ENCODE measurements at places on chromosomes 7 and 10.

DNA sequence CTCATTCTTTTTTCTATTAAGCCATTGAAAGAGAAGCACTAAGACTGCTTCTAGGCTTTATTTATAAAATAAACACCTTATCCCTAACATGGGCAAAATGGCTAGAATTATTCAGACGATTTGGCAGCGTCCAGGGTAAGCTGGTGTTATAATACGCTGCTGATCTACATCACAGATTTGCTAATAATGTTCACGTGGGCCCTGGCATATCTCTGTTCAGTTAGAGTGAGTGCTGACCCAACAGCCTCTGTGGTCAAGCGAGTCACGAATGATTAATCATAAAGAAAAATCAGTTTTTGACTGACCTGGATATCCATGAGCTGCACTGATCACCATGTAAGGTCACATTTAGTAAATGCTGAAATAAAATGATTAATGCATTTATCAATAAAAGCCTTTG, 28.4 kb upstream of the CBLL1 start:
- no peak for DNase-seq

GRCh38 chr7:150358433-150358832, 10.2 kb upstream of the REPIN1 start:
- DNase-seq = no peak

DNA sequence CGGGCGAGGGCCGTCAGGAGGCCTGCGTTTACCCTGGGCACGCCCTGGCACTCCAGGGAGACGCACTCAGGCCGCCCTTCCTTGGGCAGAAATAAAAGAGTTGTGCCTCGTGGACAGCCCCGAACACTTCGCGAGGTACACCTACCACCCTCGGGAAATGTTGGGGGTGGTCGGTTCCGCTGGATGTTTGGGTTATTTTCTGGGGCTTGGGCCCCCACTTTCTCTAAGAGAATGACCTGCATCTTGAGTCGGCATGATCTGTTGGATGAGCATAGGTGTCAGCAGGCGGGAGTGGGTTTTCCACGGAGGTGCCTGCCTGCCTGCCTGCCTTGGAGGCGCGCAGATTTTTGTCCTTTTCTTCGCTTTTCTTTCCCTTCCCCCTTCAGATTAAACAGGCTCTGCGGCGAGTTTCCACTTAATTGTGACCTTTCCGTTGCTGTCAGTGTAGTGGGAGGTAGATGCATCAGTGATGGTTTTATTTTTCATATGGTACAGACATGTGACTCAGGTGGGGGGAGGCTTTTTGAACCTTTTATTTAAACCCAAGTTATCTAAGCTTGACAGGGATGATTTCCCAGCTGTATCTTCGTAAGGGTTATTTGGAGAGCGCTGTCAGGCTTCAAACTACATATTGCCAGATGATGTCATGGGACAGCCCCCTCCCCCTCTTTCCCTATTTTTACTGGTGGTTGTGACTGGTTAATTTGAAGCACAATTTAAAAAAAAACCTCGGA, 661 bp downstream of the HECTD2 start:
- DNase-seq = no peak

- DNase-seq = no peak
Observed at GRCh38 chr10:100508266-100508665, 11.4 kb downstream of the SEC31B start.

DNA sequence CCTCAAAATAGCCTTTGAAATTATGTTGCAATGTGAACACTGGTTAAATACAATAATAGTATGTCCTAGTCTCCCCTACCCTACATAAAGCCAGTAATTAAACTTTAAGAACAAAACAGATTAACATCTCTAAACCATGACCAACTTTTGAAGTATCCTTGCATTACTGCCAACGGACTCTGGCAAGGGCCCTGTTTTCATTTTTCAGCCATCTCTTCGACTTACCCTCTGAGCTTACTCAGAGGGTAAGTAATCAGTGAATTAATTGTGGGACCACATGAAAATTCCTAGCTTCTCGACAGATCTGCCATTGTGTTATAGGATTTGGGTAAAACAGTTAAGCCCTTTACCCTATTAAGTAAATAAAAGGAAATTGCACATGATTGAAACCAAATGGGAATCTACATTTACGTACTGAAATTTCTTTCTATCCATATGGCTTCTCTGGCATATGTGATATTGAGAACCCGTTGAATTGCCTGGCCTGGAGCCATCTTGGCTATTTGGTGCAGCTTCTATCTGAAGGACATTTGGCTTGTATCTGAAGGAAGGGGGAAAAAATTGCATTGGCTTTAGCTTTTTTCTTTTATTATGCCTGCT, 39.6 kb downstream of the DYNC1I1 start:
- DNase-seq = no peak

Data from stimulated activated CD4-positive, alpha-beta T cell treated with anti-CD3 and anti-CD28 coated beads, Interleukin-1b, Interleukin-23, amount 100 ng/mL, for 1 hour (primary cell).